Smooth muscle cell of the brain vasculature (primary cell): ENCODE measurements at places on chromosomes 6 and 20.

DNA sequence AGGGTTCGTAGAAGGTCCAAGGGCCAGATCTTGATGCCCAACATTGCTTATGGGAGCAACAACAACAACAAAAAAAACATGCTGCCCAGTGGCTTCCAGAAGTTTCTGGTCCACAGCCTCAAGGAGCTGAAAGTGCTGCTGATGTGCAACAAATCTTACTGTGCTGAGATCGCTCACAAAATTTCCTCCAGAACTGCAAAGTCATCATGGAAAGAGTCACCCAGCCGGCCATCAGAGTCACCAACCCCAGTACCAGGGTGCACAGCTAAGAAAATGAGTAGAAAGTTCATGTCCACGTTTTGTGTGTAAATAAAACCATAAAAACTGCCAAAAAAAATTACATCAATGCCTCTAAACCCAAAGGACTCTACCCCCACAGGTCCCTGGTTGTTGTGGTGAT, 3.8 kb downstream of the HLA-DPB1 start:
- DNase-seq, result no peak

DNA sequence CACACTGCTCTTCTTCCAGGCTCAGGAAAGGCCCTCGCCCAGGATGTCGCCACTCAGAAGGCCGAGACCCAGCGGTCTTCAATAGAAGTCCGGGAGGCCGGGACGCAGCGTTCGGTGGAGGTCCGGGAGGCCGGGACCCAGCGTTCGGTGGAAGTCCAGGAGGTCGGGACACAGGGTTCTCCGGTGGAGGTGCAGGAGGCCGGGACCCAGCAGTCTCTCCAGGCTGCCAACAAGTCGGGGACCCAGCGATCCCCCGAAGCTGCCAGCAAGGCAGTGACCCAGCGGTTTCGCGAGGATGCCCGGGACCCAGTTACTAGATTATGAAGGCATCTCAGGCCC, 1.0 kb downstream of the KHDC3L start:
- no peak for DNase-seq

DNA sequence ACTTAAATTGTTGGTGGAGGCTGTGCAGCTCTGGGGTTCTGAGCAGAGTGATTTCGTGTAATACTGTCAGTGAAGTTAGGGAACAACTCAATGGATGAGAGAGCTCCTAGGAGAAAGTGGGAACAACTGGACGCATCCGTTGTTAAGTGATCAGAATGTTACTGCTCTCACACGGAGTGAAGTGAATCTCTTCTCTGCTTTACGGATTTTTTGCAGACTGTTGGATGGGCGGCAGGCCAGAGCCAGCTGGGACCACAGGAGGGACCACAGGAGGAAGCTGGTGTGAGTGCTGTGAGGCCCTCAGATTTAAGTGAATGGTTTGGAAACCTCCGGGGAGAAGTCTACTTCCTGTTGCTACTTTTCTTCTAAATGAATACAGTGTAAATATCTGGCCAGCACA, 23.7 kb upstream of the PPP1R14C start:
- DNase-seq, result no peak

DNA sequence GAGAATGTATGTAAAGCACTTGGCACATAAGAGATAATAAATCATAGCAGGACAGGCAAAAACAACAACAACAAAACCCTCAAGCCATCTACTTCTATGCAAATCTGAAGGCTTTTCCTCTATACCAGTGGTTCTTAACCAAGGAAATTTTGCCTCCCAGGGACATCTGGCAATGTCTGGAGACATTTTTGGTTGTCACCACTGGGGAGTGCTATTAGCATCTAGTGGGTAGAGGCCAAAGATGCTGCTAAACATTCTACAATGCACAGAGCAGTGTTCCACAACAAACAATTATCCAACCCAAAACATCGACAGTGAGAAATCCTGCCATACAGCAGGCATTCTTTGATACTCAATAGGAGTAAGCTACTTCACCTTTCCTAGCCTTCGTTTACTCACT, 28.2 kb downstream of the NDRG3 start:
- no peak for DNase-seq

- DNase-seq, result no peak
Observed at GRCh38 chr6:20434766-20435165, 33.1 kb downstream of the E2F3 start.

GRCh38 chr6:105642708-105643107, 239.8 kb upstream of the PREP start:
- no peak for DNase-seq

DNA sequence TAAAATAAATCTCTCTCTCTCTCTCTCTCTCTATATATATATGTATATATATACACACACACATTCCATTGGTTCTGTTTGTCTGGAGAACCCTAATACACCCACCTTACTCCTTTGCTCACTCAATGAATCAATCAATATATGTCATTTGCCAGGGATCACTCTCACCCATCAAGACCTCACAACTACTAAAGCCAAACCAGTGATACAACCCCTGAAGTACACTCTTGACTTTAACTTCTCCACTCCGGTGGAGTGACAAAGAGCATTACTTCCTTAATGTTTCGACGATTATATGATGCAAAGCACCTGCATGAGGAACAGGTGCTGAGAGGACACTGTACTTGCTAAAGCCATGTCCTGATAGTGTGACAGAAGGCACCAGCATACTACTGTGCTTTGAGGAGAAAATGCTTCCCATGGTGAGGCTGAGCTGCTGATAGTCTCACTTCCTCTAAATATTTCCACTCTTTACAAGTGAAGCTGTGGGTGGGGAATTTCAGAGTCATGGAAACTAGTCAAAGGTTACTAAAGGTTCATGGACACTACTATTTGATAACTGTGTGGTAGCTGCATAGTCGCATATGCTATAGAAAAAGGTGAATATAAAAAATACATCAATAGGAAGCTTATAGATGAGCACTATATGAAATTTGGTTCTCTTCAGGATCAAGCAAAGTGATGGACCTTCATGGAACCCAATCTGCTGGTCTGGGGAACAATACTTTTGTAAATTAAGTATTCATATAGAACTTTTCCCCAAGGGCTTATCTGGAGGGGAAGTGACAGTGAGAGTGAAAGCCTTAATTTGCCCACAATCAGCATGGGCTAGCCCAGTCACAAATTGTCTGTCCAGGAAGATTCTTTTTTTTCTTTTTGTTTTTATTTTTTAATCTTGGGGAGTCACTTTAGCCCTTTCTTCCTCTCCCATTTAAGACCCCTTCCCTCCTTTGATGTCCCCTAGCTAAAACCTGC, 141.9 kb upstream of the NEDD9 start:
- DNase-seq, result no peak

DNA sequence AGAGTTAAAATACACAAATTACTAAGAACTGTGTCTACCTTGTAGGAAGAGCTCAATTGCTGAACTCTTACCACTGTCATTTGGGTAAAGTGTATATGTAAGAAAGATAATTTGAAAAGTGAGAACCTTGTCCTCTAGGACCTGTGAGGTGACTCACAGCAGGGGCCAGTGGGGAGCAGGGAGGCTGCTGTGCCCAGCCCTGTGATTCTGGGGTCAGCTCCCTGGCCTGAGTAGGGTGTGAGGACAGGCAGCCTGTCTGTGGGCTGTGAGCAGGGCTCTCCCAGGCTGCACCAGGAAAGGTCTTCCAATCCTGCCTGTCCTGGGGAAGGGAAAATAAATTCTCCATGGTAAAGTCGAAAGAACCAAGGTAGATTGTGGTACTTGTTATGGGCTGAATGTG, 27.3 kb upstream of the SIRPG start:
- DNase-seq, result no peak

- DNase-seq, result no peak
Observed at GRCh38 chr6:119626884-119627619, 277.5 kb upstream of the MAN1A1 start.

DNA sequence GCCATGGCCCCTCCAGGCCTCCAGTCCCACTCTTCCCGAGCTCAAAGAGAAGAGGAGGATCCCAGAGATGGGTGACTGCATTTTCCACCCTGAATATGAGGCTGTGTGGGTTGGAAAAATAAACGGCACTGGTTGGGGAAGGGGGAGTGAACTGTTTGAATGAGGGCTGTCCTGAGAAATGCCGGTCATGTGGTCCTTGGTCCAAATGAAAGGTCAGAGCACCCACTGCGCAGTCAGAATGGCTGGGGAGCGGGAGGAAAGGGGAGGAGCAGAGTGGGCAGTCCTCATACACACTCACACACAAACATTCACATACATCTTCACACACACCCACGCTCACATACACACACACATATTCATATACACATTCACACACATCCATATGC, 83.1 kb downstream of the MRPL14 start:
- peak; percentile 59 for DNase-seq

DNA sequence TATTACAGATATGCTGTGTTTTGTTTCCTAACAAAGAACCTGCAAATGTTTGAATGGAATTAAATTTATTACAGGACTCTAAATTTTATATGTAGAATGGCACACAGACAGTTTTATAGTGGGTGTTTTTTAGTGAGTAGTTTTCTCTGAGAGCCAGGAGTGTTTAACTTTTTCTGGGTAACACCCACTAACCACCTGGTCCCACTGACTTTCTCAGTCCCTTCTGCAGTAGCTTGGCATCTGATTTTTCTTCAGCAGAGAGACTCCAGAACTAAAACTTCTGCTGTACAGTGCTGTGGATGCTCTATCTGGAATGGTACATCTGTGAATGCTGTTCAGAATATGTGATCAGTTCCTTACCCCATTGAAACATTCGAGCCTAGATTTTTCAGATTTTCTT, 6.3 kb downstream of the YWHAB start:
- DNase-seq, result no peak

GRCh38 chr20:60395991-60396390, 437.8 kb downstream of the CDH26 start:
- DNase-seq, result no peak

DNA sequence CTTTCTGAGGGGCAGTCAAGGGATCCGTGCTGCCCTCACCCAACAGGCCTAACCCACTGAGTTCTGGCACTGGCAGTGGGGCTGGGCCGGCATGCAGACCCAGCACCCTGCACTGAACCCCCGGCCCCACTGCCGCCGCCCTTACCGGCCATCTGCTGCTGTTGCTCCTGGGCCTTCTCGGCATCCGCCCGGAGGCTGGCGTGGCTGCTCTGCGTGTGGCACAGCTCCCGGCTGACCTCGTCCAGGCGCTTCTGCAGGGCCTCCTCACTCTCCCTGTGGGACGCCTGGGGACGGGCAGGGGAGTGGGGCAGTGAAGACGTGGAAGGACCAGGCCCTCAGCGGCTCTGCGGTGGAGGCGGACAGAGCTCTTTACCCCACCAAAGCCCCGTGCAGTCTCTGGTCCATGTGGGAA, 52.4 kb downstream of the RRBP1 start:
- DNase-seq, result no peak

- DNase-seq, result no peak
Observed at GRCh38 chr6:26172608-26172968, 85.4 kb downstream of the HFE start.

- DNase-seq, result no peak
Observed at GRCh38 chr6:147366290-147366689, 142.2 kb upstream of the SAMD5 start.

GRCh38 chr6:107756660-107757355, 67.3 kb downstream of the SCML4 start:
- DNase-seq, result no peak

DNA sequence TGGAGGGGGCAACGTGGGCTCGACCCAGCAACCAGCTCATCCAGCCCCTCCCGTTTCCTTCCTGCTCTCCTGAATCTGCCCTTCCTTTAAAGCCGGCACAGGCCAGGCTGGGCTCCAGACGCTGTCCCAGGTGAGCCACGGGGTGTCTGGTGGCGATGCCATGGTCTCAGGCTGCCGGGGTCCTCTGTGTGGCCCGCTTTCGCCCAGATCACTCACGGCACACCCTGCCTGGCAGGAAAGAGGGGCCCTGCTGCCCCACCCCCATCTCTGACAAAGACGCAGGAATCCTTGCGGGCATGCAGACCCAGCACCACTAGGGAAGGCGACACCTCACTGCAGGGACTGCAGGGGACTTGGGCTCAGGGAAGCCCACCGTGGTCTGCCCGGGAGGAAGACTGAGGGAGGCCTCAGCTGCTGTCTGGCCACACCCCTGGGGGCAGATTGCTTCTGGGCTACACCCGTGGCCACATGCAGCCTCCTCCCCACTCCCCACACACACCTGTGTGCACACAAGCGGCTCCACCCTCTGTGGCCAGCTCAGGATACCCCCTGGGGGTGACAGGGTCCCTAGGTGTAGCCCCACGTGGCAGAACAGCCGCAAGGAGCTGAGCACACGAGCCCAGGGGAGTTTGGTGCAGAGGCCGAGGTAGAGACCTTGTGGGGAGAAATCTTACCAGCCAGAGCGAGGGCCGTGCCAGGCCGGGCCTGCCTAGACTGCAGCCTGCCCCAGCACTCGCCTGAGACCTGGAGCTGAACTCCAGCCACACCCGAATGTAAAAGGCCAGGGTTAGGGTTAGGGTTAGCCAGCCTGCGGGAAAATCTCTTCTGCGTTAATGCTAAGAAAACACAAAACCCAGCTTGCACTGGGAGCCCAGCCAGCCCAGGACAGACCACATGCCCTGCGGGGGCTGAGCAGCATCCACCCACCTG, 104.6 kb downstream of the DLL1 start:
- no peak for DNase-seq

GRCh38 chr6:41028561-41029412, 10.2 kb downstream of the UNC5CL start:
- no peak for DNase-seq

DNA sequence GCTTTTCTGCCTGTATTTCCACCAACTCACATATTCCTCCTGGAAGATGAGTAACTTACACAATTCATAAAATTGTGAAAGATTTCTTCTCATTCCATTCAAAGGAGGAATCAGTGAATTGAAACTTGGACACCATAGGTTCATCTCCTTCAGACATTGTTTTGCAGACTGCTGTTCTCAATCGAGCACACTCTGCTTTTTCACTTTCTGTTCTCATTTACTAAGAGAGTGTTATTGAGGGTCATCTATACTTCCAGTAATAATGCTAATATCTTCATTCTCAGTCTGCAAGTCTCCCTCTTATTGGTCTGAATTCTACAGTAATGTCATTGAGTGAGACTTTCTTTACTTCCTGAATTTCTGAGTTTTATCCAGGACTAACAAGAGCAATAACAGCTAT, 67.5 kb upstream of the FUT9 start:
- DNase-seq, result no peak

DNA sequence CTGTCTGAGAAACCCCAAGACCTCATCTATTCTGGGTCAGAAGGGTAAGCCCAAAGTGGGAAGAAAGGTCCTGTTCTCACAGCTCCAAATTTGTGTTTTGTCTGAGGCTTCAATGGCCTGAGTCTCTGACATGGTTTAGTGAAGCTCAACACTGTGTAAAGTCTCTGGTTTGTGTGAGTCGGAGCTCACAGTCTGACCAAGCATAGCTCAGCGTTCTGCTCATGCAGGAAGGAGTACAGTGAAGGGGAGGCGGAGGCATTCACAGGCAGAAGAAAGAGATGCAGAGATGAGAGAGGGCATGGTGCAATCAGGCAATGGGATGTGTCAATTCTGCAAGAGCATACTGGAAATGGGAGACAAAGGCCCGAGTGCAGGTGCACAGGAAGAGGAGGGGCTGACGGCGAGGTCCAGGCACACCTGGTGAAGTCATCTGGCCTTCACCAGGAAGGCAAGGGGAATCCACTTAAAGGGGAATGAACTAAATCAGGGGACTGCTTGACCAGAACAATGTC, 463.0 kb upstream of the AGPAT4 start:
- DNase-seq, result no peak

GRCh38 chr20:57586370-57586793, 25.5 kb downstream of the PCK1 start:
- no peak for DNase-seq

- no peak for DNase-seq
Observed at GRCh38 chr6:6003621-6004366, 2.9 kb downstream of the NRN1 start.
